Stromal cell of bone marrow (primary cell): ENCODE measurements at places on chromosomes 4 and X.
A peak's percentile ranks its signal among the peaks of the same experiment; 100 is the strongest.

DNA sequence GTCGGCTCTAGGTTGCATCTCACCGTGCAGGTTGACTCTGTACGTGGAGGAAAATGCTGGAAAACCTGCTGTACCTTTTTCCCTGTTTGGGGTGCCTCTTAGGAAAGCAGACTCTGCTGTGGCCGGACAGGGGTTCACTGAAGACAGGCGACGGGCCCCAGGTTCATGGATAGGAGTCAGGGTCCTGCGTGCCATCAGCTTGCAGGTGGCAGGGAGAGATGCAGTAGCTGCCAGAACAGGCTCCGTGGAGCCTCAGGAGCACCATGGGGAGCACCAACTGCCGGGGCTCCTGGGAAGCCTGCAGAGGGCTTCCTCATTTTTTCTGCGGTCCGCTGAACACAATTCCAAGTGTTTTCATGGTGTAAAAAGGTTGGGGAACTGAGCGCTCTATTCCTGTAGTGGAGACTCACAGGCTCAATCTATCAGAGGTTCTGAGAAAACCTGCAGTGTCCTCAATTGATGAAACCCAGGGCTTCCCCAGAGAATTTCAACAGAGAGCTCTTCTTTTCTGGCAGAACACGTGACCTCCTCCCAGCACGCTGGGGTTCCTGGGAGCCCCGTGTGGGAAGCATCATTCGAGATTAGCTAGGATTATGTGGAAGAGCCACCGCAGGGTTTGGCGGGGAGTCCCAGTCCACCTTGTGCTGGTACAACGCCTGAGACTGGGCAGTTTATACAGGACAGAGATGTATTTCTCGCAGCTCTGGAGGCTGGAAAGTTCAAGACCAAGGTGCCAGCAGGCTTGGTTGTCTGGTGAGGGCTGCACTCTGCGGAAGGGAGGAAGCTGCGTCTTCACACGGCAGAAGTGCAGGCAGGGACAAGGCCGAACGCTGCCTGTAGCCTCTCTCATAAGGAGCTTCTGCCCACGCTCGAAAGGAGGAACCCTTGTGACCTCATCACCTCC lies 1.6 kb downstream of the HTRA3 start:
- no peak for DNase-seq

DNA sequence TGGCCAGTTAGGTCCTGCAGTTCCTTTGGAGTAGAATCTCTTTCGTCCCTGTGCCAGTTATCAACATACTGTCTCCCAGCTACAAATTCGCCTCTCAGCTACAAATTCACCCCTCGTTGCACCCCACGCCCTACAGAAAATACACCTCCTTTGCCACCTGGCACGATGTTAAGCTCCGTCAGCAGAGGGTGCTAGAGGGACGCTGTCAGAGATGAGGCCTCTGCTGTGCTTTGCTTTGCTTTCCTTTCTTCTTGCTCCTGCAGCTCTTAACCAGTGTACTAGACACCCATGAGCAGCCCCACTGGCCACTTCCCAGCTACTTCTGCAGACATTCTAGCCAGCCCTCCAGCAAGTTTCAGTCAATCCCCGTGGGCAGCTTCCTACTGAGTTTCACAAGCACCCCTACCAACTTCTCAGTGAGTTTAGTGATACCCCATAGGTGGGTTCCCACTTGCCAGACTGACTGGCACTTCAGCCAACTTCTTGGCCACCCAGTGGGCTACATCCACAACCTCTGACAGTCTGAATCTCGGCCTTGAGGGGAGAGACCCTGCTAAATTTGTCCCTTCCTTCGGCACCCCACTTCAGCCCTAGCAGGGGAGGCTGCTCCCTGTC lies 21.8 kb downstream of the HAUS3 start:
- peak; percentile 52 for DNase-seq

- DNase-seq, result no peak
These were observed 60.9 kb downstream of the C4orf46 start for GRCh38 chr4:158610790-158611189.

GRCh38 chr4:109243871-109244270 lies 58.6 kb downstream of the COL25A1 start:
- no peak for DNase-seq

DNA sequence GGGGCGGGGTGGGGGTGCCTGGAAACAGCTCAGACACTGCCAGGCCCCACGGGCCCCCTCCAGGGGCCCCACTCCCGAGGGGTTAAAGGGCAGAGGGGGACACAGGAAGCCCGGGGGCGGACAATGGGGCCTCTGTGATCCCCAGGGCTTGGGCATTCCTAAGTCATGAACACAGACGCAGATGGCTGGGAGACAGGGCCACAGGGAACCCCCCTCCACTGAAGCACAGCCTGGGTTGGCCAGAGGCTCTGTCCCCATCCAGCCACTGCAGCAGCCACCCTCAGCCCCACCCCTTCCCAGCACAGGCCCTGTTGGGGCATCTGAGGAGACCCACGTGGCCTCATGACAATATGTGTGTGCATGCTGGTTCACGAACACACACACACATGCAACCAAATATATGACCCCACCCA lies 3.9 kb downstream of the L1CAM start:
- DNase-seq, result no peak

GRCh38 chr4:13088726-13089658 lies 395.1 kb downstream of the RAB28 start:
- DNase-seq, result peak; percentile 67

GRCh38 chr4:94559351-94559806 lies 107.6 kb downstream of the PDLIM5 start:
- peak; percentile 66 for DNase-seq

GRCh38 chr4:7793186-7793585 lies 146.5 kb downstream of the AFAP1 start:
- DNase-seq, result no peak

DNA sequence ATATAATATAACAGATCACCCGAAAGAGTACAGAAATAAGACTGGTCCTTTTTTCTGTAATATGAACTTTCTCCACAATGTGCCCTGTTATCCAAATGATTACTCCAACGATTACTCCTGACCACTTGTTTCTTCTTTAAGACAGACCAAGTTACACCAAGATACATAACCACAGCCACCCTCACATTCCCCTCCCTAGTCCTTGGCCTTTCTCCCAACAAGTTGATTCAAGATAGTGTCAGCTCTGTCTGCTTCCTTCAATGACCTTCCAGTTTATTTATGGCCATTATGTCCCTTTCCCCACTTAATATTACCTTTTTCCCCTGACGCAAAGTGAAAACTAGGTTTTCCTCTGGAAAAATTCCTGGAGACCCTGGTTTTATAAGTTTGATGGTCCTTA lies 397.2 kb downstream of the FAM47B start:
- DNase-seq, result peak; percentile 2

DNA sequence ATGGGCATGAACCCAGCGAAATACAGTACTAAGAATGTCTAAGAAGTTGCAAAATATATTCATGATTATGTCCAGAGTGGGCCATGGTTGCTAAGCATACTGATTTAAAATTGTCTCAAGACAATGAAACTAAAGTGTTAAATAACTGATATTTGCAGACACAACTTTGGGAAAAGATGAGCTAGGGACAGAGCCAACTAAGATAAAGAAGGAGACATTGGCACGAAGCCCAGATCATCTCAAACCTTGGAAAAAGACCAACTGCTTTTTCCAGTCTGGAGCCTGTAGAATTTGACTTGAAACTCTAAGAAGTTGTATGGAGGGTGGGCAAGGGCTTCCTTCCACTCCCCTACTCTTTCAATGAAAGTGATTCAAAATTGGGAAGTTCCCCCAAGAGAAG lies 108.5 kb upstream of the GLRA2 start:
- DNase-seq, result no peak
